ENCODE measurements at places on chromosomes 7 and 10.

GRCh38 chr10:91886954-91887271 lies 22.4 kb downstream of the FGFBP3 start:
- DNase-seq = no peak

GRCh38 chr7:66348959-66349358 lies 143.8 kb downstream of the TPST1 start:
- no peak for DNase-seq

- DNase-seq = no peak
These were observed 3.2 kb upstream of the EMX2 start for GRCh38 chr10:117539361-117539773.

DNA sequence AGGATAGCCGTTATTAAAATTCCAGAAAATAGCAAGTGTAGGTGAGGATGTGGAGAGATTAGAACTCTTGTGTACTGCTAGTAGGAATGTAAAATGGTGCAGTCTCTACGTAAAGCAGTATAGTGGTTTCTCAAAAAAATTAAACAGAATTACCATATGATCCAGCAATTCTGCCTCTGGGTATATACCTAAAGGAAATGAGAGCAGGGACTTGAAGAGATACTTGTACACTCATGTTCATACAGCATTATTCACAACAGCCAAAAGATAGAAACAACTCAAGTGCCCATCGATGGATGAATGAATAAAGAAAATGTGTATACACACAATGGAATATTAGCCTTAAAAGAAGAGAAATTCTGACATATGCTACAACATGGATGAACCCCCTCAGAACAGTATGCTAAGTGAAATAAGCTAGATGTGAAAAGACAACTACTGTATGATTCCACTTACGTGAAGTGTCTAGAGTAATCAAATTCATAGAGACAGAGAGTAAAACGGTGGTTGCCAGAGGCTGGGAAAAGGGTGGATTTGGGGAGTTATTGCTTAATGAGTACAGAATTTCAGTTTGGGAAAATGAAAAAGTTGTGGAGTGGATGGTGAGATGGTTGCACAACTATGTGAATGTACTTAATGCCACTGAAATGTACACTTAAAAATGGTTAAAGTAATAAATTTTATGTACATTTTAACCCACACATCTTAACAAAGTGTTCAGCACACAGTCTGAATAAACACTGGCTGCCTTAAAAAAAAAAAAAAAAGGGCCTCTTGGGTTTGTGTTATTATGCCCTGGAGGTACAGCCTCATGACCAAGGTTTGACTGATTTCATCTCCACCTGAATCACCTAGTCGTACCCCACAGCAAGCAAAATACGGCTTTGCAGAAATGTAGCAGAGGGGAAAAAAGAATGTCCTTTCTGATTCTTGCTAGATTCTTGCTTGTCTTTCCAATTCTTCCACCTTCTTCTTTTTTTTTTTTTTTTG lies 26.2 kb downstream of the BUB3 start:
- no peak for DNase-seq

DNA sequence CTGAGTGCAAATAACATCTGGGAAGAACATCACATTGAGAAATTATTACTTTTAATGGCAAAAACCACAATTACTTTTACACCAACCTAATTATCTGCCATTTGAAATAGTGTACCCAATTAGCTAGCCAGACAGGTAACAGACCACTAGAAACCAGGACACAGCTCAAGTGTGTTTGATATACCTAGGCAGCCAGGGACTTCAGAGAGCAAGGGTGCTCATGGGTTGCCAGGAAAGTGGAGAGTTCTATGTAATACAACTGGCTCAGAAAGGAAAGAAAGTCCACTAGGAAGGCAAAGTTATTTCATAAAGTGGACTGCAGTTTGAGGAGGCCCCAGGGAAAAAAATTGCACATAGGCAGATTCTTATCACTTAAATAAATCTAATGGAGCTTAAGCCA lies 50.0 kb upstream of the PTN start:
- DNase-seq = no peak

Data from stimulated activated CD4-positive, alpha-beta T cell treated with anti-CD3 and anti-CD28 coated beads, Interleukin-1b, Interleukin-23, amount 100 ng/mL, for 24 hours (primary cell).